ENCODE measurements at places on chromosomes 5 and 9. TPM values are rescaled to one million over a fixed set of nuclear protein-coding genes. Genes with fewer than 3 reads are reported as not detected.

Gene CDH10
- not detected for total RNA-seq

Gene C7
- total RNA-seq, result 0.88 TPM

Gene PDE8B
- under 0.01 TPM for total RNA-seq

Gene SPINK1
- total RNA-seq, result not detected

Gene HBEGF
- total RNA-seq, result 2.5 TPM
